ENCODE measurements at places on chromosomes 6 and 20.

DNA sequence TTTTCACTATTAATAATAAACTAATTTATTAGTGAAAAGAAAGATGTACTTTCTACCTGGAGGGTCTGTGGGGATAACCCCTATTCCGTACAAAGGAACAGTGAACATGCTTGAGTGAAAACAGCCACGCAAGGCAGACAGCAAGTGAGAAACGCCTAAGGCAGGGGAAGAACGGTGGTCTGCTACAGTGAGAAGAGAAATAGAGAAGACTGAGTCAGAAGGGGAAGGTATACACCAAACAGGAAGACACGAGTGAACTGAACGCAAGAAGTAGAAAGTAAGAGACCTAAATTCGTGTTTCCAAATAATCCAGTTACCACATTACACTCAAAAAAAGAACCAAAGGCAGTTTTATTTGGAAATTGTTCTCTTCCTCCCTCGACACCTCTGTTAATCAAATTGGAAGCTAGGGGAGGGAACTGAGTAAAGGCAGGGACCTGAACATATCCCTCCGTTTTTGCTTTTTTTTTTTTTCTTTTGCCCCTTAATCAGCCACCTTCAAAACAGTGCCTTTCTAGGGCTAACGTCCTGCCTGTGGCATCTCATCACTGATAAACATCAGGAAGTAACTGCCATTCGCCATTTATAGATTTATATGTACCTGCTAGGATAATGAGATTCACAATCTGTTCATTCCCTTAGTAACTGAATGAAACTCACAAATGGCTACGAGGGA lies 48.9 kb downstream of the ATXN1 start:
- no peak for DNase-seq

DNA sequence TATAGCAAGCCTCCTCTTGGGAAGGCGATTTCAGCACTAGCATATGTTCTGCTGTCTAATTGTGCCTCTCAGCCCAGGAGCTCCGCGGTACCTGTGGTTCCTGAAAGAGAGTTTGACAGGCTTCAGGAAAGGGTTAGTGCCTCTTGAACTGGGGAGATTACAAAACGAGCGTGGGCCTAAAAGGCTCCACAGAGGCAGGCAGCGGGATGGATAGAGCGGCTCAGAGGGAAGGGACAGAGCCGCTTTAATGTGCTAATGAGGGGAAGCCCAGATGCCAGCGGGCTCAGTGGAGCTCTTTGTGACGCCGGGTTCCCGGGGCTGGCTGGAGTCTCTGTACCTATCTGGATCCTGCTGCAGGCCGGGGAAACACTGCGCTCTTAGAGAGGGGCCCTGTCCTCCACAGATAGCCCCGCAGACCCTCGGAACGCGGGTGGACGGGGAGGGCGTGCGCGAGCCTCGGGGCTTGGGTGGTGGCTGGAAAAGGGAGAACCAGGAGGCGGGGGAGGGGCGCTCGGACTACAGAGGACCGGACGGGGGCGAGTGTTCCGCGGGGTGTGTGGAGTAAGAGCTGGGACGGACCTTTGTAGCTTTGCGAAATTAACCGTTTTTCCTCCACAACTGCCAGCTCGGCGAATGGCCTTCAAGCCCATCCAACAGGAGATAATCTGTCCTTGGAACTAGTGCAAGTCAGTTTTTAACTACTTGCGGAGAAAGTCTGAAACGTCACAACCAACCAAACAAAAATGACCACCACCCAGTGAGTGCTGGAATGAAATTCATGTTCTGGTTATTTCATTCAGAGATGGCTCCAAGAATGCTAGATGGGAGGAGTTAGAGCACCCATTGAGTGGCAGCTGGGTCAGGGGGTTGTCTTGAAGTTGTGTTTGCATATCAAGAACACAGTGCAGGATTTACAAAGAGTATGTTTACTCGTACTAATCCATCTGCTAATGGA lies 13.0 kb downstream of the SLC35F1 start:
- no peak for DNase-seq

GRCh38 chr6:52216932-52217575 lies 27.2 kb downstream of the IL17F start:
- DNase-seq, result no peak

DNA sequence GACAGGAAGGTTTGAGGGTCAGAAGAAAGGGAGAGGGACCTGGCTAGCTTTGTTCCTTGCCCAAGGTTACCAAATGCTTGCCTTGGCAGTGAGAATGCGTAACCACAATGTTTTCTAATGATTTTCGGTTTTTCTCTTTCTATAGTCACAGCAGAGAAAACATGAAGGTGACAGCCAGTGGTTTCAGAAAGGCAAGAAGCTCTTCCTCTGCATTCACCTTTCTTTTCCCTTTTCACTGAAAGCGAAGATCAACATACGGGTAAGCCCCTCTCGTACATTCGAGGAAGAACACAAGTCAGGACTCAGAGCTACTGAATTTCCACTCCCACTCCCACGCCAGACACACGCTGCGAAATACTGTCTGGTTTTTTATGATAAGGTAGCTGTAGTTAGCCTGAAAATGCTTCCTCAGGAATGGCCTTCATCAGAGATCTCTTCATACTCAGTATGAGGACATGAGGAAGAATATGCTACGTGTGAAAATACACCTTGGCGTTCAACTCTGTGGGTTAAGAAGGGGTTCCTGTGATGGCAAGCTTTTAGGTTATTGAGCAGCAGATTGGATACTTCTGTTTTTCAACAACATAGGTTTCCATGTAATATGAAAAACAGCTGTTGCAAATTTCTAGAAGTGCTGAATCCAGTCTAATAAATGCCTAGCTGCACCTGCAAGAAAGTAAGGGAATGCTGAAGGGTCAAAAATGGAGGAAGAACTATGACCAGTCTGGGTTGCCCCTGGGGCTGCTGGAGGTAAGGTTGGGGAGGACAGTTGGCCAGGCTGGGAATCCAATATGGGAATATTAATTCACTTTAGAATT lies 7.4 kb upstream of the CD83 start:
- no peak for DNase-seq

GRCh38 chr6:123953920-123954319 lies 150.3 kb downstream of the NKAIN2 start:
- no peak for DNase-seq

All from activated B cell treated with CpG ODN at 0.5 μM for 24 hours (primary cell).